ENCODE measurements at places on chromosomes 16 and 17. TPM values are rescaled to one million over a fixed set of nuclear protein-coding genes. Genes with fewer than 3 reads are reported as not detected.

GRCh38 chr17:37109731-37110710, 161.3 kb downstream of the AATF start:
- H3K27ac ChIP-seq = no peak overlapping the region
- H3K27me3 ChIP-seq = no peaks in the 10 kb centered on the region
- DNase-seq = no peak

DNA sequence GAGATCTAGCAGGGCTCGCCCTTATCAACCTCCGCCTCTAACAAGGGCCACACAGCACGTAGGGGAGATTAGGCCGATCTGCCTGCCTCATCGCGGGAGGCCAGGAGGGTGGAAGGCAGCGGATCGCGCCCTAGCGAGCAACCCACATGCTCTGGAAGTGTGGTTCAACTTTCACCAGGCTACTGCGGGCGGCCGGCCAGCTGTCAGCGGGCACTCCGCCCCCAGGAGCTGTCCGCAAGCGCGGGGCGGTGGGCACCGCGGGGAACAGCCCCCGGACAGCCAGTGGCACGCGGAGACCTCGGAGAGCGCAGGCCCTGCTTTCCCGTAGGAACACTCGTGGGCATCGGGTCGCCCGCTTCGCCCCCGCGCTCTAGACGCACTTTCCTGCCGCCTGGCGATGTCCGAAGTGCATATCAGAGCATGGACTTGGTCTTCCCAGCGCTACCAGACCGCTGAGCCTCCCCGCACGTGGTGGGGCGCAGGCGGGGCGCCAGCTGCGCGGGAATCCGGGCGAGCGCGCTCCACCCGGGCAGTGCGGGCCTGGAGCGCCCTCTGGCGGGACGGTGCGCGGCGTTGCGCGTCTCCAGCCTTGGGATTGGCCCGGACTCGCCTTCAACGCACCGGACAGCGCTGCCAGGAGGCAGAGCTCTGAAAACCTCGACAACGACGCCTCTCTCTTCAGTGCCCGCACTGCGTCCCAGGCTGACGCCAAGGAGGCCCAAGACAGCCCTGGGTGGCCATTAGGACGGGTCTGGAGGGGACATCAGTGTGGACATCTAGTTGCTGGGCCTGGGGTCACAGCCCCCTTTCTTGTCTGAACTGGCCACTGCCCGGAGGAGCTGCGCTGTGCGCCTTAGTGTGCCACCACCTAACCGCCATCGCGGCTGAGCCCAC, 3.6 kb upstream of the ZNHIT3 start:
- H3K36me3 ChIP-seq = no peaks in the 10 kb centered on the region
- H3K27ac ChIP-seq = no peak overlapping the region
- peaks cover 28% of the 10 kb centered on the region for H3K27me3 ChIP-seq
- no peaks in the 10 kb centered on the region for H3K4me1 ChIP-seq
- H3K4me3 ChIP-seq = peak overlapping the region; percentile 37
- peak; percentile 89 for DNase-seq

The DNAH9 gene
- 35.3 TPM for total RNA-seq

GRCh38 chr16:58472827-58473226, 27.1 kb upstream of the NDRG4 start:
- peaks cover 9% of the 10 kb centered on the region for H3K4me1 ChIP-seq
- H3K36me3 ChIP-seq = no peaks in the 10 kb centered on the region
- H3K4me3 ChIP-seq = no peak overlapping the region
- H3K27me3 ChIP-seq = no peaks in the 10 kb centered on the region
- DNase-seq = no peak

The UNC45B gene
- 0.43 TPM for total RNA-seq

DNA sequence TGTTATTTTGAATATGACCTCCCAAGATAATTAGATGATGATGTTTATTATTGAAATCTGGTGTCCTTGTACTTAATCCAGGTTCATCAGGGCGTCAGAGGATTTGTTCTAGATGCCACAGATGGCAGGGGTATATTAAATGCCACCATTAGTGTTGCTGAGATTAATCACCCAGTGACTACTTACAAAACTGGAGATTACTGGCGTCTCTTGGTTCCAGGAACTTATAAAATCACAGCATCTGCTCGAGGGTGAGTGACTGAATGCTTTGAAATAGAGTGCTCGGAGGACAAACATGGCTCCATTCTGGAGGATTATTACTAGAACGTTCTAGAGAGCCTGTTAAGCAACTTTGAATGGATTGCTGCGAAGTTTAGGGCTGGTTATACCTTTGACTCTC, 33.5 kb upstream of the GOSR1 start:
- H3K4me3 ChIP-seq = no peak overlapping the region
- H3K4me1 ChIP-seq = no peaks in the 10 kb centered on the region
- no peaks in the 10 kb centered on the region for H3K27me3 ChIP-seq
- H3K36me3 ChIP-seq = peaks cover 11% of the 10 kb centered on the region
- DNase-seq = no peak

The BCO1 gene
- 0.21 TPM for total RNA-seq

GRCh38 chr17:82781894-82782274, 30.0 kb downstream of the TBCD start:
- no peak overlapping the region for H3K4me3 ChIP-seq
- peak; percentile 84 for DNase-seq
- peak overlapping the region; percentile 5 for H3K27ac ChIP-seq
- no peaks in the 10 kb centered on the region for H3K27me3 ChIP-seq
- peaks cover 3% of the 10 kb centered on the region for H3K36me3 ChIP-seq
- H3K4me1 ChIP-seq = no peaks in the 10 kb centered on the region

DNA sequence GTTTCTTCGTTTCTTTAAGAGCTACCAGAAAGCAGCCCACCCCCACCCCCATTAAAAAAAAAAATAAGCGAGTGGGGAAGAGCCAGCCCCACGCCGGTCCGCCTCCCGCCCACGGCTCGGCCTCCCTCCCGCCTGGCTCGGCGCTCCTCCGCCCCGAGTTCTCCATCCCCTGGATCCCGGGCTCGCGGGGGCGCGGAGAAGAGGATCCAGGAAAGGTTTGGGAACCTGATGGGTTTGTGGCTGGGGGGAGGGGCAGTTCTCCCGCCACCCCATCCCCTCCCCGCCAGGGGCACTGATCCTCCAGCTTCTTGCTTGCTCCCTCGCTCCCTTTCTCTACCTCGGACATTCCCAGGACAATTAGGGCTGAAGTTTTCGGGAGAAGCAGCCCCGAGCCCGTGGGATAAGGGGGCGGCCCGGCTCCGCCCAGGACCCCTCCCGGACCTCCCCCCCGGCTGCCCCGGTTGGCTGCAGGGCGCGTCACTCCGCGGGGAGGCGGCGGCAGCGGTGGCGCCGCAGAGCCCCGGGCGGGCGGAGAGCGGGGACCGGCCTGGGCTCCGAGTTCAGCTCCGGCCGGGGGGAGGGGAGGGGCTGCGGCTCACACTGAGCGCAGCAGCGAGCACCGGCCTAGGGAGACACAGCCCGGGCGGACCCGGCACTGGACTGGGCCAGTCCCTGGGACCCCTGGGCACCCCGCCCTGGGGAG, 1.0 kb upstream of the SALL1 start:
- no peak overlapping the region for H3K27ac ChIP-seq
- H3K4me3 ChIP-seq = no peak overlapping the region
- H3K27me3 ChIP-seq = peaks cover 75% of the 10 kb centered on the region
- H3K36me3 ChIP-seq = no peaks in the 10 kb centered on the region
- DNase-seq = peak; percentile 59
- peaks cover 14% of the 10 kb centered on the region for H3K4me1 ChIP-seq

DNA sequence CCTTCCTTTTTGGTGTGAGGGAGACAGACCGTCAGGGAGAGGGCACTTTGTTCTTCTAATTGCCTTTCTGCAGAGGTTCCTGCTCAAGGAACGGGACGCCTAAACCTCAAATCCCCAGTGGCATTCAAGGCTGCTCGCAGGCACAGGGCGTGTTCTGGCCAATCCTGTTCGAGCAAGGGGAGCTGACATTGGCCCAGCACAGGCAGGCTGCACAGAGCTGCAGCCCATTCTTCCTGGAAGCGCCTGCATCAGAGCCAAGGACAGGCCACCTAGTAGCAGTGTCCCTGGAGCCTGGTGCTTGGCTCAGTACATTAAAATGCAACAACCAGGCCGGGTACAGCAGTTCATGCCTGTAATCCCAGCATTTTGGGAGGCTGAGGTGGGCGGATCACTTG, 72.2 kb upstream of the CREBBP start:
- H3K4me1 ChIP-seq = peaks cover 2% of the 10 kb centered on the region
- DNase-seq = no peak
- H3K4me3 ChIP-seq = no peak overlapping the region
- no peaks in the 10 kb centered on the region for H3K36me3 ChIP-seq

GRCh38 chr16:56048425-56049105, 142.7 kb upstream of the GNAO1 start:
- no peak overlapping the region for H3K4me3 ChIP-seq
- H3K36me3 ChIP-seq = no peaks in the 10 kb centered on the region
- DNase-seq = no peak
- peaks cover 3% of the 10 kb centered on the region for H3K27me3 ChIP-seq

DNA sequence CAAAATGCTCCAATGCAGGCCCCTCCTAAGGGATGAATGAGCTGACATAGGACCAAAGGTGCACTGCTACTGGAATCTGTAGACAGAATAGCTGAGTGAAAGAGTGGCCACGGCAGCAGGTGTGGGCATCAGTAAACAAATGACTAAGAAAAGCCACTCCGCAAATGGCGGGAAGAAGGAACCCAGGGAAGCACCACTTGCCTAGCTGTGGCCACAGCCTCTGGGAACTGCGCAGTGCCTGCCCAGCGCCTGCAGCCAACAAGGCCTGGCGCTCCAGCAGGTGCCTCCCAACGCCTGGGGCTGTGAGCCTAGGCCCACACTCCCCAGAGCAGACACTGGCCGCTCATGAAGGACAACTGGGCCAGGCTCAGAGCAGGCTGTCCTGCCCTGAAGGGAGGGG, 11.8 kb downstream of the PEMT start:
- H3K36me3 ChIP-seq = no peaks in the 10 kb centered on the region
- H3K27me3 ChIP-seq = no peaks in the 10 kb centered on the region
- peaks cover 4% of the 10 kb centered on the region for H3K4me1 ChIP-seq
- H3K27ac ChIP-seq = no peak overlapping the region

The IRX6 gene
- total RNA-seq = 6.0 TPM

The KRTAP9-9 gene
- not detected for total RNA-seq

The C17orf100 gene
- total RNA-seq = 2.4 TPM

DNA sequence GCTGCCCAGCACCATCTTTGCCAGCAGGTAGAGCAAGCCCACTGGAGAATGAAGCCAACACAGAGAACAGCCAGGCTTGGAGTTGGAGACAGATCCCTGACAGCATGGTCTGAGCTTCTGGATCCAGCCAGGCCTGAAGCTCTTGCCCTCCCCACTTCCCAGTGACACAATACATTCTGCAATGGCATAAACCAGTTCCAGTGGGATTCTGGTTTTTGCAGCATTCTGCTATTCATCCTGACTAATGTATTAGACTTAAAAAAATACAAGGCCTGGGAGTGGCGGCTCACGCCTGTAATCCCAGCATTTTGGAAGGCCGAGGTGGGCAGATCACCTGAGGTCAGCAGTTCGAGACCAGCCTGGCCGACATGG, 40.6 kb upstream of the LITAF start:
- no peak for DNase-seq
- no peaks in the 10 kb centered on the region for H3K27me3 ChIP-seq
- H3K27ac ChIP-seq = peak overlapping the region; percentile 2
- H3K36me3 ChIP-seq = no peaks in the 10 kb centered on the region

The KCNH4 gene
- 0.31 TPM for total RNA-seq

DNA sequence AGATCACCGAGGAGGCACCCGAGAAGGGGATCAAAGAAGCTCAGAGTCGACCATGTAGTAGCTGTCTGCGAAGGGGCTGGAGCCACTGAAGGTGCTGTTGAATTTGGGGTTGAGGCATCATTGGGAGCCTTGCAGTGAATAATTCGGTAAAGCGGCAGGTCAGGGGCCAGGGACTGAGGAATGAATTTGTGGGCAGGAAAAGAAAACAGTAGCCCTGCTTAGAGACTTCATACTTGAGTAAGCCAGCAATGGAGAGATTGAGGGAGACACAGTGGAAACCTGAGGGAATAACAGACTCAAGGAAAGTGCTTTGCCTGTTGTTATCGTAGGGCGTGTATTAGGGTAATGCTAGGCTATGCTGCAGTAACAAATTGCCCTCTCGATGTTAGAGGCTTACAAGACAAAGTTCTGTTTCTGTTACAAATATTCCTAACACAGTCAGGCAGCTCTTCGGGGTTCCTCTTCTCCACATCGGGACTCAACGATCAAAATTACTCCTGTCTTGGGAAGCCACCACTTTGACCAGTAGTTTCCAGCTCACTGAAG, 13.4 kb upstream of the HERPUD1 start:
- H3K27ac ChIP-seq = no peak overlapping the region
- H3K4me3 ChIP-seq = no peak overlapping the region
- DNase-seq = no peak

DNA sequence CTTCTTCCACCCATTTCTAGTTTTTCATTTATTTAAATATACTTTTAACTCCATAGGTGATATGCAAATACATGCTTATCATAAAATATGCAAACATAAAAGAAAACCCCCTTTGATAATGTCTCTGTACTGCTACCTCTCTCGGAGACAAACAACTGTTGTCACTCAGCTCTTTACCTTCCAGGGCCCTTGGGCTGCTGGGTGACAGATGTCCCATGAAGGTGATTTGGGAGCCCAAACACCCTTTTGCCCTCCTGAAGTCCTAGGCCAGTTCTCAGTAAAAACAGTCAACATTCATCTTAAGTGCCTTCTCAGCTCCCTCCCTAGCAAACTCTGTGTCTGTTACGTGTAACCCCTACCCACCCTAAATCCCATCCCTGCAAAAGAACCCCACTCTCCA, 37.5 kb downstream of the CHD9 start:
- H3K4me3 ChIP-seq = no peak overlapping the region
- DNase-seq = no peak
- peaks cover 15% of the 10 kb centered on the region for H3K4me1 ChIP-seq
- H3K27me3 ChIP-seq = no peaks in the 10 kb centered on the region

The CCDC200 gene
- not detected for total RNA-seq

Measured in lung (tissue), 17 donors.